ENCODE measurements at places on chromosomes 16 and 17.

DNA sequence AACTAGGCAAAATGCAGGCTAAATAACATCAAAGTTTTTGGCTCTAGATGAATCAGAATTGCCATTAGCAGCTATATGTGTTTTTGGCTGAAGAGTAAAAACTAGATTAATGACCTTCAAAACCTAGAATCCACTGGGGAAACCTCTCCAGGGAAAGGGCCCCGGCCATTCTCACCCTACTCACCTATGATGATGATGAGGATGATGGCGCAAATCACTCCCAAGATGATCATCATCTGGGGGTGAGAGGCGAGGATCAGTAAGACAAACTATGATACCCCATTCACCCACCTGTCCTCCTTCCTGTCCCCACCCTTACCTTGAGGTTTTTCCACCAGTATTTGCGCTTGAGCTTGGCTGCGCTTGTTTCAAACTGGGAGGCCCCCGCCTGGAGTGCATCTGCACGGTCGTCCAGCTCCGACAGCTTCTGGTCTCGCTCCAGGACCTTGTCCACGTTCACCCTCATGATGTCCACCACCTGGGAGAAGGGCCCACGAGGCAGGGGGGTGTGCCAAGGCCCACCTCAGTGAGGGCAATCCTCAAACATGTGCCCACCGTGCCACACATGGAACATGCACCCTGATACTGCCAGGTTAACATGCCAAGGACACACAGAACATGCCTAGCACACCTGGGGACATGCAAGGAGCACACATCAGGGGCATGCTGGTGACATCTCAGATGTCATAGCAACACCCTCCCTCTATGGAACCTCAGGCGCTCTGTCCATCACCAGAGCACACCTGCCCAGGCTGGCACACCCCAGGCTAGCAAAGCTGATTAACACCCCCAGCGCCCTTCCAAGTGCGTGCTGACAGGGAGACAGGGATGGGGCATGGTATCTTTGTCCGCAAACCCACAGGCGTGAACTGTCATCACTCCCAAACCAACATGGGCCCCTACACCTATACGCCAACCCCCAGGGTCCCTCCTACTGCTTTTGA lies 1.2 kb downstream of the VAMP2 start:
- DNase-seq: no peak

- no peak for DNase-seq
Observed at GRCh38 chr17:80902197-80902962, 89.3 kb upstream of the CHMP6 start.

- no peak for DNase-seq
Observed at GRCh38 chr16:27400751-27401620, 988 bp upstream of the IL21R start.

- DNase-seq: peak; percentile 63
Observed at GRCh38 chr16:85902366-85903155, 3.6 kb downstream of the IRF8 start.

DNA sequence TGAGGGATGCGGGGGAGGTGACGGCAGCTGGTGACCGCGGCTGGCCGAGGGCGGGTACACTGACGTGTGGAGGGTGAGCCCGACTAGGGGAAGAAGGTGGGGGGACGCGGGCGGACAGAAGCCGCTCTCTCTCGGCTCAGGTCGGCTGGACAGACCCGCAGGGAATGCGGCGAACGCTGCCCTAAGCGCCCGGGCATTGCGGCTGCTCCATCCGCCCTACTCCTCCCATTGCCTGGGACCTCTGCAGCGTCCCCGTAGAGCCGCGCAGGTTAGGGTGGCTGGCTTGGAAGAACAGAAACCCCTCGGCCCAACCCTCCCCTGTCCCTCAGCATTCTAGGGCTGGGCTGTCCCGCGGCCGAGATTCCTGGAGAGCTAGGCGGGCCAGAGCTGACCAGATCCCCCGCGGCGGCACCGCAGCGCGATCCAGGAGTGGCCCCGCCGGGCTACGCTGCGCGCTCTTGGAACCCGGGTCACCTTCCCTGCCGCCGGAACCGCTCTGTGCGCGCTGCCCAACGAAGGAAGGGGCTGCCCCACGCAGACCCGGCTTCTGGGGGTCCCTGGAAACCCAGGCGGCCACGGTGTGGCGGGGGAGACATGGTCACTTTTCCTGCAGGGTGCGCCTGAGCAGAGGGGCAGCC lies 3.0 kb downstream of the DLX4 start:
- no peak for DNase-seq

DNA sequence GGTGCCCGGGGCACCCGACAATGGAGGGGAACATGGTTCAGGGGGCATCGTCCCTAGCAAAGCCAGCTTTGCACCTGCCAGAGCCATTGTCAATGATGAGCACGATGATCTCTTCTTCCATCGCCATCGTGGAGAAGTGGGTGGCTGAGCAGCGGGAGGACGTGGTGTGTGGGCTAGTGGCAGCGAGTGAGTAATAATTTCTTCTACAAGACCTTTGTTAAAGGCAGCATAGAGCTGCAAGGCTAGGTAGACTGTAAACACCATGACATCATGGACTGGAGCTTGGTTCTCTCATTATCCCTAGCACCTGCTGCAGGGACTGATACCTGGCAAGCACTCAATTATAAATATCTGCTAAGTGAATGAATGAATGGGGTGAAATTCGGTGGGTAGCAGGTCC lies 6.7 kb upstream of the HEATR3 start:
- no peak for DNase-seq

- DNase-seq: no peak
Observed at GRCh38 chr17:55038291-55038690, 69.7 kb downstream of the STXBP4 start.

- no peak for DNase-seq
Observed at GRCh38 chr17:32141258-32141657, 1.0 kb upstream of the RHOT1 start.

GRCh38 chr16:29757950-29758466 lies 12.2 kb upstream of the C16orf54 start:
- no peak for DNase-seq

- DNase-seq: no peak
Observed at GRCh38 chr17:76276461-76277299, 11.5 kb downstream of the UBALD2 start.

GRCh38 chr17:32696426-32696825 lies 180.5 kb downstream of the MYO1D start:
- DNase-seq: no peak

DNA sequence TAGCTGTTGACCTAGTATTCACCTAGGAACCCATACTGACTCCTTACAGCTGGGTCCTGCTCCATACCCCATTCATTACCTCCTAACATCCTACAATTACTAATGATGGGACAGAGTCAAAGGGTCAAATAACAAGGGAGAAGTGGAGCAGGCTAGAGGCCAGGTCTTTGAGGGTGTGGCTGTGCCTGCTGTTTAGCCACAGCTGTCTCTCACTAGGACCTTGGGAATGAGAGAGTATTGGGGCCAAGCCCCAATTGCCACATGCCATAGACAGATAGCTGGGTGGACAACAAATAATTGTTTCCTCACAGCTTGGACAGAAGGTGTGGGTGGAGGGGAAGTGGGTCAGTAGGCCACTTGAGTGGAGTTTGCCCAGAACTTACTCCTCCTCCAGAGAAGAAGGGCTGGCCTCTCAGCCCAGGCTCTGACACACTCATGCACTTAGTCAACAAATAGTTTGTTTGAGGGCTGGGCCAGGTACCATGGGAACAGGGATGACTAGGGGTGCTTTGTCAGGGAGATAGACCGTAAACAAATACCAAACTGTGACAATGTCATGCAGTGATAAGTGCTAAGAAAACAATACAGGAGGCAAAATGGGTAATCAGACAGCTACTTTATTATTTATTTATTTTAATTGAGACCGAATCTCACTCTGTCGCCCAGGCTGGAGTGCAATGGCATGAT lies 10.2 kb upstream of the CENPT start:
- DNase-seq: peak; percentile 46

DNA sequence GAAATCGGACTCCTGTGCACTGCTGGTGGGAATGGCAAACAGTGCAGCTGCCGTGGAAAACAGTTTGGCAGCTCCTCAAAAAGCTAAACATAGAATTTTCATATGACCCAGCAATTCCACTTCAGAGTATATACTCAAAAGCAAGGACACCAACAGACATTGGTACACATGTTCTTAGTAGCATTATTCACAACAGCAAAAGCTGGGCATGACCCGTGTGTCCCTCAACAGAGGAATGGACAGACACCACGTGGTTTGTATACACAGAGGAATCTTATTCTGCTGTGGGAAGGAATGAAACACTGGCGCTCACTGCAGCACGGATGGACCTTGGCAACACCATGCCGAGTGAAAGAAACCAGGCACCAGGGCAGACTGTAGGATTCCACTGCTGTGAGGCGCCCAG lies 16.0 kb downstream of the NPTX1 start:
- no peak for DNase-seq

DNA sequence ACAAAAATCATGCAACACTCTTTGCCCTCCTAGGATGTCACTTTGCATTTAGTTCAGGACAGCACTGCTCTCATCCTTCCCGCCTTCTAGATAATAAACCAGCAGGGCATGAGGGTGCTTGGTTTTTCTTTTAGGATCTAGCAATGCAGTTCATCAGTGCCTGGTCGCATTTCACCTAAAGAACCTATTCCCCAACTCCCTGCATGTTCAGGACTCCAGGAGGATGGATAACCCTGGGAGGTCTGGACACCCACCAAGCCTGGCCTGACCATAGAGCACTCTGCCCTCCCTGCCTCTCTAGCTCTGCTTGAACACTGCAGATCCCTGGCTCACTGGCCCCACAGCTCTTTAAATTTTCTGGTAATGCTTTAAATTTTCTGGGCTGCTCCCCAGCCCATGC lies 2.6 kb downstream of the SLFN12 start:
- DNase-seq: no peak

GRCh38 chr17:68776451-68776850 lies 175.3 kb upstream of the FAM20A start:
- no peak for DNase-seq

GRCh38 chr16:80710918-80711317 lies 93.5 kb downstream of the CDYL2 start:
- no peak for DNase-seq

GRCh38 chr17:63406689-63407330 lies 39.3 kb downstream of the CYB561 start:
- peak; percentile 75 for DNase-seq

DNA sequence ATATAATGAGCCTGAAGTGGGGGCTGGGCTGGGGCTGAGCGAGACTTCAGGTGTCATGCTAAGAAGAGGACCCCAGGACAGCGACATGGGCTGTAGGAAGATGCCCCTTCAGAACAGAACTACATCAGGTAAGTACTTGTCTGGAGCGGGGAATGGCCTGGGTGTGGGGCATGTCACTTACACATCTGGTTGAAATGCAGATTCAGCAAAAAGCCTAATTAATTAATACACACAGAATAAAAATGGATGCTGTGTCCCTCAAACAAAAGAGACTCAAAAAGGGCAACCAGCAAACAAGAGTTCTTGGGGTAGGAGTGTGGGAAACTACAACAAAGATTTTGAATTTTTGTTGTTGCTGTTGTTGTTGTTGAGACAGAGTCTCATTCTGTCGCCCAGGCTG lies 11.8 kb downstream of the CMTM2 start:
- DNase-seq: no peak

DNA sequence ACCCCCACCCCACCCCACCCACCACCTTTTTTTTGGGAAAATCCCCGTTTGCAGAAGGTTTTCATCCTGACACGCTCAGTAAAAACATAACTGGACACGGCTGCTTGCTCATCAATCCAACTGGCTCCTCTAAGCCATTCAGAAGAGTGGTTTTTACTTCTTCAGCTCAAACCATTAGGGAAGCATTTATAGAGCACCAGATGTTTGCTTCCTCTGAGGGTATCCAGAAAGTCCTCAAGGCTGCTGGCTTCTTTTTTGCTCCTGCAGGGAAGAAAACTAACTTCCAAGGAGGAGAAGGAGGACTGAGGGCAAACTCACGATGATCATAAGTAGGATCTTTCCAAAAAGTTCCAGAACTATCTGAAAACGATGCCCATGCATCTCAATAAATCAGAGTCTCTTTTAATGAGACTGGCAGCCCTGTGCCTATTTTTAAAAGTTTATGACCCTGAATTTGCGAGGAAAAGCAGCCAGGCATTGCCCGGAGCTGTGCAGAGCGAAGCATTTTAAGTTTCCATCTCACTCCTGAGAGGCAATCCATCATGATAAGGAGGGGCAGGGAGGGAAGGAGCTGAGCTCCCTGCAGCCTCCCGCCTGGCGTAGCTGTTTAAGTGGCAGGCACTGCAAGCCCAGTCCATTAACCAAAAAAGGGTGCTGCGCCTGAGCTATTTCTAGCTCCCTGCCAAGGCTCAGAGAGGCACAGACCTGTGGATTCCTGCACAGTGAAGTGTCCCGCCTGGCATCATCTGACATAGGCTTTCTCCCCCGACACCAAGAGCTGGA lies 146.3 kb upstream of the FOXF1 start:
- DNase-seq: no peak

DNA sequence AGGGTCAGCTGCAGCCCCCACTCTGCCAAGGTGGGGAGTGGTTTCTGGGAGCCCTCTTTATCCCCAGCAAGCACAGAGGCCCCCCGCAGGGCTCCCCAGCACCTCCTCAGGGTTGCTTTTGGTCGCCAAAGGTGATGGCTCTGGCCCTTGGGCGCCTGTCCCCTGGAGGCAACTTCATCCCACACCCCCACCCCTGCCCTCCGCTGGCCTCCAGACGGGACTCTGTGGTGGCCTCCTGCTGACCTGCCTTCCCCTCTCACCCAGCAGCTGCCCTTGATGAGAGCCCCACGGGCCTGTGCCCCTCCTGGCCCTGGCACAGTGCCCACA lies 7.8 kb upstream of the RHOT2 start:
- no peak for DNase-seq

All from stimulated activated CD8-positive, alpha-beta memory T cell treated with anti-CD3 and anti-CD28 coated beads, Interleukin-4, amount 100 ng/mL, for 48 hours (primary cell).